CD4-positive, alpha-beta memory T cell (primary cell): ENCODE measurements at places on chromosomes 12 and 14. TPM values are rescaled to one million over a fixed set of nuclear protein-coding genes. Genes with fewer than 3 reads are reported as not detected.

Gene IFT43
- 11.6 TPM for total RNA-seq

Gene MSI1
- not detected for total RNA-seq

Gene NXPH4
- total RNA-seq, result not detected

Gene SLC25A47
- not detected for total RNA-seq

Gene CLEC2A
- not detected for total RNA-seq

Gene KCNH3
- 1.3 TPM for total RNA-seq

Gene INHBC
- not detected for total RNA-seq

Gene ISM2
- total RNA-seq, result not detected

Gene STX2
- total RNA-seq, result 30.2 TPM

Gene SERPINA1
- 0.44 TPM for total RNA-seq

Gene MYH6
- not detected for total RNA-seq

Gene ST8SIA1
- 52.2 TPM for total RNA-seq

Gene FAM181A
- total RNA-seq, result not detected

Gene PTHLH
- not detected for total RNA-seq

Gene GLS2
- total RNA-seq, result 12.2 TPM

Gene PSEN1
- 47.4 TPM for total RNA-seq

Gene CLBA1
- 1.3 TPM for total RNA-seq

Gene PLXNC1
- total RNA-seq, result 26.4 TPM

Gene HOXC5
- not detected for total RNA-seq

Gene TOMM20L
- not detected for total RNA-seq

Gene LRRC43
- total RNA-seq, result not detected

Gene SVOP
- total RNA-seq, result not detected

Gene CLEC4D
- not detected for total RNA-seq

Gene REP15
- total RNA-seq, result not detected

Gene ANKRD33
- total RNA-seq, result not detected

Gene HOXC4
- total RNA-seq, result not detected

Gene IL31
- not detected for total RNA-seq

Gene GSC
- 0.35 TPM for total RNA-seq

Gene DGKA
- total RNA-seq, result 1,410 TPM

Gene ADAM21
- not detected for total RNA-seq
